ENCODE measurements at places on chromosomes 1 and 21.
A peak's percentile ranks its signal among the peaks of the same experiment; 100 is the strongest.

GRCh38 chr1:74340656-74341055, 105.5 kb downstream of the TNNI3K start:
- no peak for DNase-seq

GRCh38 chr1:93602101-93602500, 79.5 kb downstream of the BCAR3 start:
- DNase-seq = no peak

- DNase-seq = no peak
Observed at GRCh38 chr1:9594471-9595155, 5.9 kb downstream of the TMEM201 start.

DNA sequence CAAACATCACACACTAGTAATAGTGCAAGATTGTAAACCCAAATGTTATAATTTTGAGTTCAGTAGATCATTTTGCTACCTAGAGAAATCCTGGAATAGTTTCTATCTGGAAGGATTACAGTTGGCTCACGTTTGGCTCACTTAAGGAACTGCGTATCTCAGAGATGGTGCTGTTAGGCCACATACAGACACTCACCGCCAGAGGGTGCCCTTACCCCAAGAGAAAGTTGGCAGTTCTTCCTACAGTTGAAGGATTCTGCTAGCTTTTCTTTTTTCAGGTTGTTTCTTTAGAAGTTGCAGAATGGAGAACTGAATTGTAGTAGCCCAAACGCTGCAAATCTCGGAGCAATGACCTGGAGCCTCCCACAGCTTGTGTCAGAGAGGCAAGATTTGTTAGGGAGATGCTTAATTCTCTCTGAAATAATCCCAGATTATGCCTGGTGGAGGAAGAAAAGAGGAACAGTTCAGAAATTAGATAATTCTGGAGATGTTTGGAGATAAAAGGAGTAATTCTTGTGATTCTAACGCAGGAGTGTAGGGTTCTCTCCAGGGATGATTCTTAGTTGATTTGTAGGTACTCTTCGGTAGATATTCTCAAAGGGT, 87.9 kb upstream of the PAPPA2 start:
- peak; percentile 51 for DNase-seq

- no peak for DNase-seq
Observed at GRCh38 chr1:91790392-91790791, 95.6 kb downstream of the TGFBR3 start.

GRCh38 chr1:9031484-9032259, 5.4 kb upstream of the SLC2A7 start:
- no peak for DNase-seq

DNA sequence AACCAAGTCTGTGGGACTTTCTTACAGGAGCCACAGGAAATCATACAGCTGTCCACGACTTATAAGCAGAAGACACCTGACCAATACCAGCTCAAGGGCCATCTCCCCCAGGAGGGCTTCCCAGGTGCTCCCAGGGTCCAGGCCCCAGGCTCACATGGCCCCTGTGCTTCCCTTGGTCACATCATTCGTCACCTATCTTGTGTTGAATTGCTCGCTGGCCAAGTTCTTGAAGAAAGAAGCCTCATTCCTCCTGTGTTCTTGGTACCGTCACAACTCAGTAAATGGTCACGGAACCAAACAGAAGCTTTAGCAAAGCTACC, 3.0 kb downstream of the NPHP4 start:
- DNase-seq = no peak

DNA sequence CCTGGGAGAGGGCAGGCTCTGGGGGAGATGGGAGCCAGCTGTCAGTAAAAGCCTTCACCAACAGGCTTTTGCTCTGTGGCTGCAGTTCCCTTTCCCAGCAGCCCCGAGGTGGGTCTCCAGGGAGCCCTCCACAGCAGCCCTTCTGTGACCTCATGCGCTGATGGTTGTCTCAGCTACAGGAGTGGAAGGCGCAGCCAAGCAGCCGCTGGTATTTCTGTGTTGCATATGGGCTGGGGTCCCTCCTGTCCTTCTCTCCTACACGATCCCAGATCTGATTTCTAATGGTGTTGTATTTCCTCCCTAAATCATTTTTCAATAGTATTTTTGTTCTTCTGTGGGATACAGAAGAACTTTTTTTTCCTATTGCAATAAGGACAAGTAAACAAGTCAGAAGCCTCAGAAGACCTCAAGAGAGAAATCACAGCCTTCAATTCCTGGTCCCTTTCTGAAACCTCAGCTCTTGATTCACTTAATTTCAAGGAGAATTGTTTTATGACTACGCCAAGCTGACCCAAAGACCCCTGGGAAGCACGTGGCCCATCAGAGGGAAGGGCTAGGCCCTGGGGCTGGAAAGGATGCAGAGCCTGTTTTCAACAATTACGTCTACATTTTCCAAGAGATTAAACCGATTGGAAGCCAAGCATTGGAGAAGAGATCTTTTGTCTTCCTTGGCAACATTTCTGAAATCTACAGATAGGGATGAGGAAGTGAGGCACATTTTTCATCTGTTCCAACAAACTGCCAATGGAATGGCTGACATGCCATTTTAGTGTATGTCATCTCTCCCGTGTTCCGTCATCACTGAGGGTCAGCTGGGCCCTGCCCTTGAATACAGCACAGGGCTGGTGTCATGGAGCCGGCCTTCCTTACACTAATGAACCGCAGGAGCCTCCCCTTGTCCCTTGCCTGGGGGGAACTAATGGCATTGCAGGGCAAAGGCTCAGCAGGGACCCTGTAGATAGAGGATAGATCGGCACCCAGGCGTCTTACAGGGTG, 42.0 kb upstream of the SCCPDH start:
- no peak for DNase-seq

DNA sequence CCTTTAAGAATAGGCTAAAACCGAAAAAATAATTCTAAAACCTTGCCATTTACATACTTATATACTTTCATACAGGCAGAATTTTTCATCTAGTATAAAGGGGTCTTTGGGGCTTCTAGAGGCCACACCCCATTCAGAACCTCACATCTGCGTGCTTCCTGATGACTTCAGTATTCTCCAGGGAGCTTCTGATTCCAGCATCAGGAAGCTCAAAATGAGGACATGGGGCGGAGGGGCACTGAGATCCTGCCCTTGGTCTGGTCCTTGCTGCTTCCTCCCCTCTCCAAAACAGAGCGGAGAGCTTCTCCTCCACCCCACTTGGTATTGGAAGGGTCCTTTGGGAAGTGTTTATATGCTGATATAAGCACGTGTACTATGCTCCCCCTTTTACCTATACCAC, 13.8 kb downstream of the PAX7 start:
- no peak for DNase-seq

DNA sequence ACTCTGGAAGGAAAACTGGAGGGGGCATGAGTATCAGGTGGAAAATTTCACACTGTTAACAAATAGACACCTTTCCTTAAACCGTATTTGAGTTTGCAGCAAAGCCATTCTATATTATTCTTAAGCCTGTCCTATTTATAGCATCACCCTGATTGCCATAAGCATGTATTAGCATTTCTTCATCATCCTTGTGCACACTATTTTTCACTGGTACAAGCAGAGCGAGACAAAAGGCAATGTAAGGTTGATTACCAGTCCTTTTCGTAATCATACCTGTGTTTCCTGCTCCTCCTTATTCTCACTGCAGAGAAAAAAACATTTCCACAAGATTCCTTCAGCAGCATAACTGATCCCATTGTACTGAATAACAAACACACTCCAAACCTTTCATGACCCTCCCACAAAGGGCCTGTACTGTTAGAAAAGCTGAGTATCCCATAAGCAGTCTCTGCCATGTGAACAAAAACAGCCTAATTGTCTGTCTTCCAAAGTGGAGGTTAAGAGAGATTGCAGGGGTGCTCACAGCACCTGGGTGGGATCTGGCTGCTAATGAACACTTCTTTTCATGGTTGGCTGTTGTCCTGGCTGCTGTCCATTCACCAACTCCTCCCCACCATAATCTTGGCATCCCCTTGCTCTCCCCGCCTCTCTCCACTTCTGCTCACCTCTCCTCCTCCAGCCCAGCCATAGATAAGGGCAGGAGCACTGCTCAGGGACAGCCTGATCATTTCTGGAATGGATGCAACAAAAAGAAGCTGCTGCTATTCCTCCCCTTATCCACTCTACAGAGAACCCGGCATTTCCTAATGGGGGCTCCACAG, 30.4 kb downstream of the VTCN1 start:
- DNase-seq = no peak

DNA sequence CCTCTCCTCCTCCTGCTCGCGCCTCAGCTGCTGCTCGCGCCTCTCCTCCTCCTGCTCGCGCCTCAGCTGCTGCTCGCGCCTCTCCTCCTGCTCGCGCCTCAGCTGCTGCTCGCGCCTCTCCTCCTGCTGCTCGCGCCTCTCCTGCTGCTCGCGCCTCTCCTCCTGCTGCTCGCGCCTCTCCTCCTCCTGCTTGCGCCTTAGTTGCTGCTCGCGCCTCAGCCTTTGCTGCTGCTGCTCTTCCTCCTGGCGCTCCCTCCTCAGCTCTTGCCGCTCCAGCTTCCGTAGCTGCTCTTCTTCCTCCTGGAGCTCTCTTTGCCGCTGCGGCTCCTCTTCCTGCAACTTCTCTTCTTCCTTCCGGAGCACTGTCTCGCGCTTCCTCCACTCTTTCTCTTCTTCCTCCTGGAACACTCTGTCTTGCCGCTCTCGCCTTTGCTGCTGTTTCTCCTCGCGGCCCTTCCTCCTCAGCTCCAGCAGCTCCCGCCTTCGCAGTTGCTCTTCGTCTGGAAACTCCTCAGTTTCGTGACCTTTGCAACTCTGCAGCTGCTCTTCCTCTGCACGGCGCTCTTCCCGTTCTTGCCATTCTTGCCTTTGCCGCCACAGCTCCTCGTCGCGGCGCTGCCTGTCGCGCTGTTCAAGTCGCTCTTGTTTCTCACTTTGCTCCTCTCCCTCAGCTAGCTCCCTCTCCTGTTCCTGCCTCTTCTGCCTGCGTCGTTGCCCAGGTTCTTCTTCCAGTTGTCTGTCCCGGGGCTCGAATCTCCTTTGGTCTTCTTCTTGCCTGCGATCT, 3.0 kb downstream of the TCHH start:
- DNase-seq = no peak

- no peak for DNase-seq
Observed at GRCh38 chr21:46394595-46395104, 64.0 kb upstream of the DIP2A start.

DNA sequence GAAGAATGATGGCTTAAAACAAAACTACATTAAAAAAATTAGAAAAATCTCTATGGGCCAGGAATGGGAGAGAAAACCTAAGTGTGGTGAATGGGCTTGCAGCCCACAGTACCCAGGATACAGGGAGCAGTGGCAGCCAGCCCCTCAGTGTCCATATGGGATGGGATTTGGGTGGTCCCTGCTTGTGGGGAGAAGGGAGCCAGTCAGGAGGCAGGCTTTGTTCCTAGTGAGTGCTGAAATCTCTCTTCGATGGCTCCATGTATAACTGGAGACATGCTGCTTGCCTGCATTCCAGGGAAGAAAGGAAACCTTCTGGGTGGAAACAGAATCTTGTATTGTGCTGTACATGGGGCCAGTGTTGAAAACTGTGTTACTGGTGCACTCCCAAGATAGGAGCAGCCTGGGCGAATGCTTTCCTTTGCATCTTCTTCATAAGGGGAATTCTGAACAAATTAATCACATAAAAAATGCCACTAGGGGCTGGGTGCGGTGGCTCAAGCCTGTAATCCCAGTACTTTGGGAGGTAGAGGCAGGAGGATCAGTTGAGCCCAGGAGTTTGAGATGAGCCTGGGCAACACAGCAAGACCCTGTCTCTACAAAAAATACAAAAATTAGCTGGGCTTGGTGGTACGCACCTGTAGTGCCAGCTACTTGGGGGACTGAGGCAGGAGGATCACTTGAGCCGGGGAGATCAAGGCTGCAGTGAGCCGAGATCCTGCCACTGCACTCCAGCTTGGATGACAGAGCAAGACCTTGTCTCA, 36.0 kb downstream of the PTPRU start:
- DNase-seq = no peak

DNA sequence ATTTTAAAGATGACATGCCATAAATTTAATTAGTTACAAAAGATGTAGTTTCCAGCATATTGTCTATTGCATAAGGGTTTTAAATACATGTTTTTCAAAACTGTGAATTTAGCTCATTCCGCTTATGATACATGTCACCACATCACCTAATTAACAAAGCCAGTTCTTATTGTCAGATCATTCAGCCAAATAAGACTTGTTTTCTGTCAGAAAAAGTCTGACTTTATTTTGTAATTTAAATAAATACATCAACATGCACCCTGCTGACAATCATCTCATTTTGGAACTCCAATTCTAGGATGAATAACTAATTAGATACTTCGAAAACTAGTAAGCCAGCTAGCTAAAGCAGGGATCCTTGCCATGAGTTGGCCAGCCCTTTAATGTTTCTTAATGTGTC, 110.9 kb upstream of the APP start:
- DNase-seq = no peak

DNA sequence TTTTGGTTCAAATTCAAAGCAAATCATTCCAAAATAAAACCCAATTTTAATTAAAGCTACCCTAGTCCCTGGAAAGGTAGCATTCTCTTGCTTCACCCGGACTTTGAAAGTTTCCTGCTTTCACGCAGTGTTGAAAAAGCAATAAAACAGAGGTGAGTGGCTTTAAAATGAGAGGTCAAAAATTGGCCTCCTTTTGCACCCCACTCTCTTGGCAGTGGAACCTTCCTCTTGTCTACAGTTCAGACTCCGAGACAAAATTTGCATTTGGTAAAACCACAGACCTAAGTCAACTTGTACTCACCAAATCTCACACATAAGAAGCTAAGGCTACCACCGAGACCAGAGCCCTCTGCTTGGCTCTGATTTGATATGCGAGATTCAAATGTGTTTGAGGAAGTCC, 252.7 kb downstream of the TTLL7 start:
- DNase-seq = no peak

DNA sequence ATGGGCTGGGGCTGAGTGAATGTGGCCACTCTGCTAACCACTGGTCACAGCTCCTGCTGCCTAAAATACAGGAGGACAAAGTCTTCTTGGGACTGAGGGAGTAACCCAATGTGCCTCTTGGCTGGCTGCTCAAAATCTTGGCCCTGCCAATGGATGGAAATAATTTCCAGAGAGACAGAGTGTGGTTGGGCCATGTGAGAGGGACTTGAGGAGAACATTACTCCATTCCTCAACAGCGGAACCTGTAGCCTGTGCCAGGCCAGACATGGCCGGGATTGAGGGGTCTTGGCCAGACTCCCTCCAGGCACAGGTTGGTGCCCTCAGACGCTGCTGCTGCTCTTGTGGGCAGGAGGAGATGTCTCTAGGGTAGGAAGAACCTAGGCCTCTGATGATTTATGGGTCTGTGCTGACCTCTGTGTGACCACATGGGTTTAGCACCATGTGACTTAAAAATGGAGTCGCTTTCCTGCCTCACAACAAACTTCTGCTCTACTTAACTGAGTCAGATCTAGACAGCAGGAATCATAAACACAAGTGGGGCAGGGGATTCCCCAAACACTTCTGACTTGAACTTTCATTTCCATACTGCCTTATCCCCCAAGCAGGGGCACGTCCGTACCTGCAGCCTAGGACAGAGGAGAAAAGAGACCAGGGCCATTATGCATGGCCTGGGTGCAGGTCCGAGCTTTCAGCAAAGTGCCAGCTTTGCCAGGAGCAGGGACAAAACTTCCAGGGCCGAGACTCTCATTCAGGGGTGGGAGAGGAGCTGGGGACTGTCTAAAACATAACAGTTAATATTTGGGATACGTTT, 79.2 kb downstream of the CD34 start:
- DNase-seq = no peak
